ELR (cell line): ENCODE measurements at places on chromosomes 5 and 9.
A peak's percentile ranks its signal among the peaks of the same experiment; 100 is the strongest.

DNA sequence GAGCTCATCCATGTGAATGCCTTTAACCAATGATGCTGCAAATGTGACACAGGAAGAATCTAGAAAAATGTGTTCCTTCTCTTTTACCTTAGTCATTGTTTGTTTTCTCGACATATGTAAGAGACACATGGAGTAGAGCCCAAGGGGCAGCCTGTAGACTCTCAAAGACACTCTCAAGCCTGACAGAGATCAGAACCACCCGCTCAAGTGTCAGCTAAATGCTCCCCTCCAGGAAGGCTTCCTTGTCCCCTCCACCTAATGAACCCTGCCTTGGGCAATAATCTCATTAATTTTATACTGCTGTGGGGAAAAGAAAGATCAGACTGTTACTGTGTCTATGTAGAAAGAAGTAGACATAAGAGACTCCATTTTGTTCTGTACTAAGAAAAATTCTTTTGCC lies 157.4 kb downstream of the MUSK start:
- no peak for DNase-seq

GRCh38 chr5:54533541-54534190 lies 16.1 kb downstream of the SNX18 start:
- no peak for DNase-seq

DNA sequence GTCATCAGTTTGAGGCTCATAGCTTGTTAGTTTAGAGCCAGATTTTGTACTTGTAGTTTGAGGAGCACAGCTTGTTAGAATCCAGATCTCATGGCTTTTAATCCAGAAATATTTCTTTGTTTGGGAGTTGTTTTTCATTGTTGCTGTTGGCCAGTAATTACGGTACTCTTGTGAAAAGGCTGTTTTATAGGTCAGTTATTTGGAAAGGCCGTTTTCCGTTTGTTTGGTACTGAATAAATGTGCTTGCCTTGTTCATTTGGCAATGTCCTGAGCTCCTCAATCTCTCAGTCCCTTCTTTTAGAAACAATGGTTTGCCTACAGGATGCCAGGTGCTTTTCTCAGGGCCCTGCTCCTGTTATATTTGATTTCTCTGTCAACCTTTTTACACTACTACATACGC lies 4.5 kb upstream of the MOB3B start:
- DNase-seq: no peak

DNA sequence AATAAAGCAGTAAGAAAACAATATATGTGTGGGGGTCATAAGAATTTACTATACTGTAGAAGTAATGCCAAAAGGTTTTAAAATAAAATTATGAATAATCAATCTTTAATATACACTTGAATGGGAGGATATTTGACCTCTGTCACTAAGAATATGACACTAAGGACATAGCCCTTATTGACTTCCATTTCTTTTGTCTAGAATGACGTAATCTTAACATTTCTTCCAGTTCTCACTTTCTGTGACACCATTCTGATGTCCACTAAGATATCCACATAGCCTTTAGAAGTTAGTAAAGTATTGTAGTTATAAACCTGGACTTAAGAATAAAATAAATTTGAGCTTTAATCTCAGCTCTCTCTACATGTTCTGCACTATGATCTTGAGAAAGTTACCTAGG lies 1050.7 kb downstream of the TLE4 start:
- DNase-seq: no peak

- peak; percentile 54 for DNase-seq
Measured at GRCh38 chr5:171989276-171989675, 17.2 kb downstream of the FBXW11 start.

GRCh38 chr5:63843190-63843589 lies 119.1 kb downstream of the HTR1A start:
- DNase-seq: no peak

GRCh38 chr9:23850690-23851629 lies 24.9 kb upstream of the ELAVL2 start:
- DNase-seq: no peak

- DNase-seq: no peak
Measured at GRCh38 chr5:140603734-140604133, 29.2 kb downstream of the CD14 start.

DNA sequence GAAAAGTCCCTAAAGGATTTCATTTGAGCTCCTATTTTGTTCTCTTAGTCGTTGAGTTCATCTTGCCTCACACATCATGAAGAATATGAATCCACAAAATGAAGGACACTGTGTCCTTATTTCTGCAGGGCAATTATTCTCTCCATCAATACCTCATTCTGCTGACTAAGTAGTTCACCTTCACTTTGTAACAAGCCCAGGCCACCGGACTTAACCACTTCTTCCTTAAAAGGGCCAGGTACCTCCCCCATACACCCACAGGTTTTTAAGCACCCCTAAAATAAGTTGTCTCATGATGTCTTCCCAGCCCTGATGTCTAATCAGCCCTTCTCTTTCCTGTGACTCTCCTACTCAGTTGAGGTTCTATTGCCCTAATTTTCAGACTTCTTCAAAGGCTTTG lies 67.1 kb upstream of the PLPP6 start:
- no peak for DNase-seq

DNA sequence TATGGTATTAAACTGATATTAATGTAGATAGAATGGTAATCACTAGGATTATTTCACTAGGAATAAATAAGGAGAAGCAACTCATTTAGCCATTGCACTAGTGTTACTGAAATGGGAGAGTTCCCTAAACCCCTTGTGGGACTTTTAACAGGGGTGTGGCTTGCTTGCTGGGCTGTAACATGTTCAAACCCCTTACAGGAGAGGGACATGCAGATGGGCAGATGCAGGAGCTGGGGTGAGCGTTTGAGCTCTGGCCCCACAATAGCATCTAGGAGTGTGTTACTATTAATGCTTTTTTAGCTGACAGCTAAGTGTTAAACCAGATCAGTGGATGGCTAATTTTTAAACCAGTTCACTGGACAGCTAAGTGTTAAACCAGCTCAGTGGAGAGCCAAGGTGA lies 89.3 kb upstream of the ST8SIA4 start:
- no peak for DNase-seq

GRCh38 chr9:27441741-27442070 lies 82.4 kb upstream of the IFNK start:
- DNase-seq: no peak

- DNase-seq: no peak
Measured at GRCh38 chr5:147892696-147893296, 13.5 kb downstream of the C5orf46 start.

GRCh38 chr9:72665421-72665820 lies 144.0 kb downstream of the TMC1 start:
- DNase-seq: peak; percentile 39

GRCh38 chr5:61768692-61769281 lies 436.7 kb downstream of the ZSWIM6 start:
- DNase-seq: peak; percentile 62

DNA sequence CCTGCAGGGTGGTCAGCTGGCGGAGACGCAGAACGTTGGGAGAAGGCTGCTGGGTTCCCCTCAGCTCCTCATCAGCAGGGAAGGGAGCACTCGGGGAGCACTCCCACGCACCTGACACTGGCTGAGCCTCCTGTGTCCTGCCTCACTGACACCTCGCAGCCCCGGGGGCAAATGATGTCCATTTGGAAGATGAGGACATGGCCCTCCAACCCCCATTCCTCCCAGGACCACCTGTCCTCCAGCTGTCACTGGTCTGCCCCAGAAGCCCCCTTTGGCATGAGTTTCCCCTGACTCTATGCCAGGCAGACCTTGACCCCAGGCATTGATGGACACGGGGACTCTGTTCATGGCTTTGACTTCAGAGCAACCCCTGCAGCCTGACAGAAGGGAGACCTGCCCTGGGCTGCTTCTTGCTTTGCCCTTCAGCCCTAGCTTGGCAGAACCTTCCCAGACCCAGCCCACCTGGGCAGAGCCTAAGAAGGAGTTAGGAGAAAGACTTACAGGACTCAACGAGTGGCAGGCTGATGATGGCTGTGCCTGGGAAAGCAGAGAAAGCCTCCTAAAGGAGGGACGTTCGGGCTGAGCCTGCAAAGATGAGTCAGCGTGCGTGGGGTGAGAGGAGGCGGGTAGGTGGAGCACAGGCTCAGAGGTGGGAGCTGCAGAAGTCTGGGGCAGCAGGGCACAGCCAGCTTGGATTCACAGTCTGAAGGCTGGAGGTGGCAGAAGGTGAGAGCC lies 90.6 kb downstream of the LMX1B start:
- peak; percentile 77 for DNase-seq

GRCh38 chr9:133520121-133520835 lies 4.5 kb downstream of the MYMK start:
- no peak for DNase-seq

- no peak for DNase-seq
Measured at GRCh38 chr5:35482167-35482755, 135.4 kb upstream of the SPEF2 start.

GRCh38 chr5:160280384-160281095 lies 31.8 kb downstream of the CCNJL start:
- DNase-seq: no peak

- DNase-seq: peak; percentile 23
Measured at GRCh38 chr5:82277613-82277986, 554 bp downstream of the RPS23 start.

- no peak for DNase-seq
Measured at GRCh38 chr5:53712327-53712726, 151.9 kb downstream of the NDUFS4 start.

- DNase-seq: no peak
Measured at GRCh38 chr5:150073086-150073625, 13.2 kb downstream of the CSF1R start.

GRCh38 chr5:54281960-54282692 lies 28.2 kb downstream of the ARL15 start:
- no peak for DNase-seq

DNA sequence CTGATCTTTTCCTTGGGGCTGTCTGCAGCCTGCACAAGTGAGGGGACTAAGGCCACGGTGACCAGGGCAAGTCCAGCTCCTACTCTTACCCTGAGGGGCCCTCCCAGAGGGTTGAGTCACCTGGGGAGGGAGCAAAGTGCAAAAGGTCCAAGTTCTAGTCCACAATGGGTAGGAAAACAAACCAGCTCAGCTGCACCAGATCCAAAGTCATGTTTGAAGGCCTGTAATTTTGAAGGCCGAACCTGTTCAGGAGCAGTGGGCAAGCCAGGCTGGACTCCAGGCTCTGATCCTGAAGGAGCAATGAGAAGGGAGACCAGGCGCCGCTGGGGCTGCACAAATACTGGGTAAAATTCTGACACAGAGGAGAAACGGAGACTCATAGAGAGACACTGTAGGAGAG lies 15.8 kb upstream of the TCF7 start:
- no peak for DNase-seq

- DNase-seq: no peak
Measured at GRCh38 chr5:69034898-69035297, 58.9 kb upstream of the SLC30A5 start.

- DNase-seq: no peak
Measured at GRCh38 chr9:114898741-114899140, 31.6 kb downstream of the TNFSF8 start.

GRCh38 chr5:55868846-55869245 lies 17.7 kb downstream of the IL31RA start:
- DNase-seq: peak; percentile 99

DNA sequence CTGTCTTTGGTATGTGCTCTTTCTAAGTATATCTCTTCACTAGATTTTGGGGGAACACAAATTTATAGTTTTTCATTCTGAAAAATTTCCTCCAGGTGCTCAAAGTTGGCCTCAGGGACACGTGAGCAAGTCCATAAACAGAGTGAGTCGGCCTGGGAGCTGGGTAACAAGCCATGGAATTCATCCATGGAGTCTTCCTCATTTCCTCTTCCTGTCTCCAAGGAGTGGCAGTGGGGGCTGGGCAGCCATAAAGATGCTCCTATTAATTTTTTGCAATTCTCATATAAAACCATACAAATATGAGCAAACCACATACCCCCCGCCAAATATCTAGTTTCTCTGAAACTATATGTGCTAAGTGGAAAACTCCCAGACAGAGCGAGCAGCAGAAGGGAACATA lies 136.6 kb upstream of the OTULINL start:
- peak; percentile 81 for DNase-seq

- DNase-seq: peak; percentile 61
Measured at GRCh38 chr5:57302164-57302563, 128.3 kb downstream of the GPBP1 start.

- peak; percentile 99 for DNase-seq
Measured at GRCh38 chr5:38845526-38846378, at the start of gene OSMR. Gene OSMR (plus strand): TSS chr5:38846012. CDS start chr5:38869045, 23,033 bp downstream.

DNA sequence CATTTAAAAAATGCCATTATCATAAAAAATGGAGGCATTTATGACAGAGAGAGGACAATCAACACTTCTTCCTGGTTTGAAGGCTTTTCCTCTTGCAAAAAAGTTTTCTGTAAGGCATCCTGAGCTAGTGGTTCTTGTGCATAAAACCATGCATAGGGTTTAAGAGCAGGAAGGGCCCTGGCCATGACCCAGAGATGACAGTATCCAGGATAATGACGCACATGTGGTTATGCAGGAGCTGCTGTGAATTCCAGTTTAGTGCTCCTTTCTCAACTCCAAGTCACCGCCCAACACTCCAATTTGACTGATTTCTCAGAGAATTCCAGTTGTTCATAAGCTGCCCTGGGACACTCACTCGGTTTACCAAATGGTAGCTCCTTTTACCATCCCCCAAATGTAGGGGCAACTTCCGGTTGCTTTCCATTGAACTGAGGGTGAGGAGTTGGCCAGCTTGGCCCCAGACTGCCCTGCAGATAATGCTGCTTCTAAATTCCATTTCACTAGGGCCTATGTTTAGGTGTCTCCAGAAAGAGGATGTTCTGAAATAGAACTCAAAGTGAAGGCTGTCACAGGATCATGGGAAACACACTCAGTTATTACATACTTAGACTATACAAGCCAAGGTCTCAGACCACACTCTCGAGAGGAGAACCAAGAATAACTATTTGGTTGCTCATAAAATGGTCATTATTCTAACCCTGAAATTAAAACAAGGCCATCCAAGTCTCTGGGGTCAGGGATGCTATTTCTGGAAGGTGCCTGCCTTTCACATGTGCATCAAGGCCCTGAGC lies 179.1 kb downstream of the SLIT3 start:
- peak; percentile 57 for DNase-seq

DNA sequence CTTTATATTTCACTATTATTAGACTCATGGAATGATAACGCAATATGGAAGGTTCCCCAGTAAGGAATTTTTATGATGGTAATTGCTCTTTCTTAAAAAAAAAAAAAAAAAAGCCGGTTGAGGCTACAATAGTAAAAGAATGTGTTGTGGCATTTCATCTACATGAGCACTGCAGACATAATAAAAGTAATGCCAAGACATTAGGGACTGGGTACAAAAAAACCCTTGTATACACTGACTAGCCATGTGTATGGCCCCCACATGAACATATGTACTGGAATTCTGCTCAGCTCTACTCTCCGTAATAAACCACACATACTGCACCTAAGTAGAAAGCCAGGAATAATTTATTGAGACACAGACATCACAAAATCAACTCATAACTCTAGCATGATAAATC lies 218.4 kb downstream of the ADAMTS6 start:
- peak; percentile 1 for DNase-seq

DNA sequence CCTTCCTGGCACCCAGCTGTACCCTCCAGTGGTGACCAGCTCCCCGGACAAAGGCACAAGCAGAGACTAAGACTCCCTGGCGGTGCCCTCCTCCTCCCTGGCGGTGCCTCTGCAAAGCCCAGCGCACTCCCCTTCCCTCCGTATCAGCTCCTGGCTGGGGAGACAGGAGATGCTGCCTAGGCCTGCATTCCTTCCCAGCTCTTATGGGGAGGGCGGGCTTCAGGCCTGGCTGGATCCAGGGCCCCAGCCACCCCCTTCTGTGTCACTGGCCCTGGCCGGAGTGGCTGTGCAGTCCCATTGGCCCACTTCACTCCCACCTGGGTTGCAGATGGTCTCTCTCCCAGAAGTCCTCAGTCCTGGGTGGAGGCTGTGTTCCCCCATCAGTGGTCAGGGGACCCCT lies 6.4 kb downstream of the LCN12 start:
- no peak for DNase-seq
